Dermis blood vessel endothelial cell (primary cell): ENCODE measurements at places on chromosomes 7 and 10. TPM values are rescaled to one million over a fixed set of nuclear protein-coding genes. Genes with fewer than 3 reads are reported as not detected.

Gene HIP1
- 60.2 and 79.1 TPM in 2 replicates for total RNA-seq

Gene RBP3
- not detected in 2 replicates for total RNA-seq

Gene INMT
- total RNA-seq, result 0.05 TPM in 1 of 2 replicates, not detected in the other

Gene SPDYE5
- total RNA-seq, result not detected in 2 replicates

Gene WNT2
- total RNA-seq, result not detected in 2 replicates

Gene HHEX
- total RNA-seq, result 56.7 and 66.9 TPM in 2 replicates

Gene GPR141
- not detected in 2 replicates for total RNA-seq

Gene GUSB
- total RNA-seq, result 40.2 and 48.1 TPM in 2 replicates

GRCh38 chr7:41375582-41375981 is 327.3 kb downstream of the INHBA start:
- DNase-seq, result no peak

DNA sequence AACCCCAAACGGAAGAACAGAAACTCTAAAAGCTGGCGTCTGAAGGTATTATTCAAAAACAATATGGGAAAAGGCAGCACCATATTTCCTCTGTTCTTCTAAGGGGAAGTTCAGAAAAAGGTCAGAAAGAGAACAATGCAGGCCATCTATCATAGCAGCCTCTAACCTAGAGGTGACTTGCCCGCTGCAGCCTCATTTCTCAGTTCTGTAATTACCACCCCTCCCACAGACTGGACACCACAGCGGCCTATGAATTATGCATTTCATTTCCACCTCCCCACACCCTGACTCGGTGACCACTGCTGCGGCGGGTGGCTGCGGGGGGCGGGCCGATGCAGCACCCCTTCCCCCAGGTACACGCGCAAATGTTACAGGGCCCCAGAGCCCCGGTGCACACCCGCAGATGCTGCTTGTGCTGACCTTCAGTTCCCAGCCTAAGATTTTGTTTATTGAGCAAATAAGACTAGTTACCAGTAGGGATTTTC is 125.5 kb downstream of the CLEC2L start:
- DNase-seq, result peak; percentile 78

DNA sequence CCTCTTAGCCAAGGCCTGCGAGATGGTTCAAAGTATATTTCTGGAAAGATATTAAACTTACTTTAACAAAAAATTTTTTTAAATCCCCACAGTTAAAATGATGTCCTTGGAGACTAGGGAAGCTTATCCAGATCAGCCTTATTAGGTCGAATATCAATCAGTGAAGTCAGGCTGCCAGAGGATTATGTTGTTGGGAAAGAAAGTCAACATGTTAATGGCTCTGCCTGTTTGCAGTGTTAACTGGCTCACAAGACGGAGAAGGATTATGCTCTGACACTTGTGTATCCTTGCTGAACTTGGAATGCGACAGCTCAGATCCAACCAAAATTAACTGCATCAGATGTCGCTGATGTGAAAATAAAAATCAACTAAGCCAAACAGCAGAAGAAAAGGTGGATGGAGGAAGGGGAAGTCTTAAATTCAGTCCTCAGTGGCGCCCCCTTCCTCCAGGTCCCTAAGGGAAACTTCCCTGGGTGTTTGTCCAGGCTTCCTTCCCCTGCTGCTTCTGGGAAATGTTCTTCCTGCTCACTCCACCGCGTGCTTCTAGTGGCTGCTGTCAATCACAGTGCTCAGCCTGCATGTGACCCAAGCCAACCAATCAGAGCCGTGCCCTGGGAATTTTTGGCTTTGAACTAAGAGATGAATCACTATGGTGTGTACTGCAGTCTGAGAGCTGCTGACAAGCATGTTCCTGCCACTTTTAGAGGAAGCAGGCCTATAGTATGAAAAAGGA is 690.4 kb upstream of the NRP1 start:
- DNase-seq, result peak; percentile 13

GRCh38 chr10:73911553-73912004 is 647 bp downstream of the PLAU start:
- no peak for DNase-seq

GRCh38 chr7:109879287-109879828 is 1211.6 kb upstream of the LRRN3 start:
- no peak for DNase-seq

DNA sequence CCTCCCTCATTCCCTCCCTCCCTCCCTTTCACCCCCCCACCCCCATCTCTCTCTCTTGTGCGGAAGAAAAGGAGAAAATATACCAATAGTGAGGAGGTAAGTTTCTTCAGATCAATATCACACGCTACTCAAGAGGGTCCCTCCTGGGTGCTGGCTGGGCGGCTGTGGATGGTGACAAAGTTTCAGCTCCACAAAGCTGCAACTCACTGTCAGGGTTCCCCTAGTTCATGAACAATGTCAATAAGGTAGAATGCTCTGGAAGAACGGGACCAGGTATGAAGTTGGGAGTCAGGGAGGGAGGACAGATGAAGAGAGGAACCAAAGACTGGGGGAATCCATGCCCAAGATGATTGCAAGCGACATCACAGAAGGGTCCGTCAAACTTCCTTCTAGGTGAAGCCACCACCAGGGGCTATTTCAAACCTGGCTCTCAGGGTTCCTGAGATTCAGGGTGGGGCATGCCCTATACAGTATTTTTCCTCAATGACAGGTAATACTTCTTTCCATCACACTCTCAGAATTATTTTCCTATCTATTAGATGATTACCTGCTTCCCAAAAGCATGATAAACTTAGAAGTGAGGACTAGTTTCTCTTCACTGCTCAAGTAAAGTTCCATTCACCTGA is 1.4 kb upstream of the PDE1C start:
- DNase-seq, result no peak

GRCh38 chr7:132145466-132145865 is 430.8 kb downstream of the PLXNA4 start:
- peak; percentile 95 for DNase-seq

GRCh38 chr7:151825721-151826120 is 51.2 kb downstream of the PRKAG2 start:
- no peak for DNase-seq

DNA sequence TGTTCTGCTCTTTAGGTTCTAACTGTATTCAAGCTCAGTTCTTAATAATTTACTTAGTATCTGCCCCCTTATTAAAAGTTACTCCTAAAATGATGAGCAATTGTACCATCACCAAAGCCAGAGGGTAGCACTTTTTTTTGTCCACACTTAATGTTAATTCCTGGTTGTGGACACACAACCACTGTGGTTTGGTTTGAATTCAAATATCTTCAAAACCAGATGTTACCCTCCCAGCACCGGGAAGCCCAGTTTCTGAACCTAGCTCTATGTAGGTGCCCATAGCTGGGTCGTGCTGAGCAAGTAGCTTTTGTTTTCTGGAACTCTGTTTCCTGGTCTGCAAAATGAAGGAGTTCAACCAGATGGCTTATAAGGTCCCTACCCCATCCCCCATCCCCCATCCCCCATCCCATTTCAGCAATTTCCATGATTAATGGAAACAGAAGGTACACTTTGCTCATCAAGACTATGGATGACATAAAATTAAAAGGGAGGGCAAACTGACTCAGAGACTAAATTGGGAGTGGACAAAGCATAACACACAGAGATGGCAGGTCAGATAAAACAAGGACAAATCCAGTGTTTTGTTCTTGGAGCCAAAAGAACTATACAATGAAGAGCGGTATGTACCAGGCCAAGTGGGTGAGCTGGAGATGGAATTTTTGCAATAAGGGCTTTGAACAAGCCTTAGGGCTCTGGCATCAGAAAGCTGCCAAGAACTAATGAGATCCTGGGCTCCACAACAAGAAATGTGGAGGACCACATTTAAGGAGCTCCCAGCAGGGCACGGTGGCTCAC is 56.7 kb downstream of the DLG5 start:
- no peak for DNase-seq

DNA sequence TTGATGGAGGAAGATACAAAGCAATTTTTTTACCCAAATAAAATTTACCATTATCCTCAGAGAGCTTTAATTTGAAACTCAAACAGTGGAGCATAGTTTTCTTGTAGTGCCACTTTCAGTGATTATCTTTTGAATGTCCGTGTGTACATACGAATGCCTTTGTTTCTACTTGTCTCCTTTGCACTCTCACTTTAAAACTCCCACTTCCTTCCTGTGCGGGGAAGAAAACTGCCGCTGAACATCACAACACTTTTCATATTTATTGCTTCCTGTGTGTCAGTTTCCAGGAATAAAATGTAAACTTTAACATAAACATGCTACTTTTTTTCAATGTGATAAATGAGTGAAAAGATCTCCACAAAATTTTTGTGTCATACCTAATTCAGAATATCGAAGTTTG is 102.4 kb downstream of the SEMA3A start:
- DNase-seq, result peak; percentile 51

DNA sequence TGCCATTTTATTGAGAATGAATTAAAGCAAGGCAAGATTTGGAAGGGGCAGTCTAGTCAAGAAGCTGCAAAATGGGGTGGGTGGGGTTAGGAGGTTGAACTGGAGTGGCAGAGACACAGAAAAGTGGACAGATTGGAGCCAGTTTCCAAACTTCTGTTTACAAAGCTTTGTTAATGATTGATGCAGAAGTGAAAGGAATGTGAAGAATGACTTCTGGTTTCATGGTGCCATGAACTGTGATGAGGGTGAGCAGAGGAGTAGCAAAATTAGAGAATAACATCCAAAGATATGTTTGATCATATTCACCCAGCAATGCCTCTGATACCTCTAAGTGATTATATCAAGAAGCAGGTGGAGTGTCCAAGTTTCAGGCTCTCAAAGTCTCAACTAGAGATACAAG is 1118.0 kb upstream of the C7orf33 start:
- DNase-seq, result no peak
